CD4-positive, alpha-beta T cell (primary cell): ENCODE measurements at places on chromosomes 16 and 17. TPM values are rescaled to one million over a fixed set of nuclear protein-coding genes. Genes with fewer than 3 reads are reported as not detected.

Gene EMP2
- total RNA-seq: not detected

GRCh38 chr17:36862116-36862920 lies 75.0 kb upstream of the LHX1 start:
- H3K4me3 ChIP-seq: no peak overlapping the region
- H3K27me3 ChIP-seq: peaks cover 2% of the 10 kb centered on the region
- H3K36me3 ChIP-seq: no peaks in the 10 kb centered on the region
- DNase-seq: no peak

Gene PYDC1
- total RNA-seq: not detected

- H3K27ac ChIP-seq: no peak overlapping the region
- no peak overlapping the region for H3K4me3 ChIP-seq
- no peaks in the 10 kb centered on the region for H3K27me3 ChIP-seq
- H3K4me1 ChIP-seq: no peaks in the 10 kb centered on the region
Observed at GRCh38 chr16:72266836-72267235, 94.9 kb upstream of the PMFBP1 start.

- no peaks in the 10 kb centered on the region for H3K27me3 ChIP-seq
- peaks cover 42% of the 10 kb centered on the region for H3K4me1 ChIP-seq
Observed at GRCh38 chr16:11852092-11852809, 909 bp upstream of the RSL1D1 start.
